Activated CD4-positive, CD25-positive, alpha-beta regulatory T cell treated with anti-CD3 and anti-CD28 coated beads, Interleukin-2, amount 50 U/mL, for 16 hours (primary cell): ENCODE measurements at places on chromosomes 5 and 9.
A peak's percentile ranks its signal among the peaks of the same experiment; 100 is the strongest.

- DNase-seq, result peak; percentile 4
These were observed 334.4 kb downstream of the CWC27 start for GRCh38 chr5:65102976-65103711.

GRCh38 chr5:7991125-7991821 lies 122.3 kb downstream of the MTRR start:
- no peak for DNase-seq

DNA sequence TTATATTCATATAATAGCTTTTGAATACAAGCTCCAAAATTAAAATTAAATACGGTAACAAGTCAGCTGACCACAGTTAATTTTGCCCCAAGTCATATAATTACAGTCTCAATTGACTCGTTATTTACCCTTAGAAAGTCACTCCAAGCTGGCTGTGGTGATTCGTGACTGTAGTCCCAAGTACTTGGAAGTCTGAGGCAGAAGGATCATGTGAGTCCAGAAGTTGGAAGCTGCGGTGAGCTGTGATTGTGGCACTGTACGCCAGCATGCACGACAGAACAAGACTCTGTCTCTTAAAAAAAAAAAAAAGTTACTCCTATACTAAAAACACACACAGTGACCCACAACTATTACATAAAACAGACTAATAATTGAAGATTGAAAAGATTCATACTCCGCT lies 31.6 kb upstream of the DTWD2 start:
- DNase-seq, result no peak

- no peak for DNase-seq
These were observed 27.9 kb downstream of the MCTP1 start for GRCh38 chr5:95256991-95257390.

DNA sequence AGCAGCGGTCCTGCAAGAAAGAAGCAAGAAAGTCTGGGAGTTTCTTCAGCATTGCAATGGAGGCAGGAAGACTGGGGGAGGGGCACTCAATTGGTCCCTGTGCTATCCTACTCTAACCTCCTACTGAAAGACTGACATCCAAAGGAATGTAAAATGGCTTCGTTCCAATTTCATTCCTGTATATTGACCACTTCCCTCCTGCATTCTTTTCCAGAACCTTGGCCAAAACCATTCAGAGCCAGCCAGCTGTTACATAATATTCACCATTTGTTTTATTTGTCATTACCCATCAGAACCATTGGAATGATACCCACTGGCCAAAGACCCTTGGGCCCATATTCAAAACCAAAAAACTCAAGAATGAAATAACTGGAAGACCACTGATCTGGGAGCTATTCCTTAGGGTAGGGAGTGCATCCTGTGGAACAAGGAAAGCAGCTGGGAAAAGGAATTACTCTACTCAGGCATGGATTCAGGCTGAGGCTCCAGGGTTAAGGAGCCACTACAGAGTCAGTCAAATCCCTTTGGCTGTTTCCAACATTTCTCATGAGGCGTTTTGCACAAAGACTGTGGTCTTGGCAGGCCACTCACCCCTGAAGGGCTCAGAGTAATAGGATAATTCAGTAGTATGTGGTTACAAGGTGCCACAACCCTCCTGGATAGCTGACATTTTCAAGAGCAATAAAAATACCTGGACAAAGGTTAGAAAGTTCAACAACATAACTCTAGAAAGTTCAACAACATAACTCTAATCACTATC lies 148.7 kb upstream of the SLC1A3 start:
- DNase-seq, result no peak

GRCh38 chr5:172854451-172854871 lies 20.4 kb downstream of the ERGIC1 start:
- DNase-seq, result no peak
